Central memory CD4-positive, alpha-beta T cell (primary cell): ENCODE measurements at places on chromosomes 16 and 17.

- DNase-seq: no peak
Measured at GRCh38 chr17:81621494-81622130, 15.3 kb downstream of the NPLOC4 start.

DNA sequence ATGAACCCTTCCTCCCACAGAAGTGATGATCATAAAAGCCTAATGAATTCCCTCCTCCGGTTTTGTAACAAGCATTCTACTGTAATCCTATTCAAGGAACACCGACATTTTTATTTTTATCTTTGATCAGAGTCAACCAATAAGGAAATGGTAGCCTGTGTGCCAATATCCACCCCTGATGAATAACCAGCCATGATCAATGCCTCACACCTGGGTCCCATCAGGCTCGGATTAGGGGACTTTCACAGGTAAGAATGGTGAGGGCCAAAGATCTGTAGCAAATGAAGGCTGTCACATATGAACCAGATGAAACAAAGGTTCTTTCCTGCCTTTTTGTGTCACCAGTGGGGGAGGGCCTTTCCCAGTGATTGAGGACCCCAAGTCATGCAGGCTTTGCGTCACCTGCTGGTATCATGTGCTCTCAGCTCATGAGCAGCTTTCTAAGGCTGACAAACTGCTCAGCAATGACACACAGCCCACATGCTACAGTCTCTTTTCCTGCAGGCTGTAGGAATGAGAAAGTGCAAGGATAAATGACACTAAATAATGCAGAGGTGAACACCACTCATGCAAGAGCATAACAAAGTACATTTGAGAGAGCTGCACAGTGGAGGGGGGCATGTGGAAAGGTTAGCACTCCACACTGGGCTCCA is 34.9 kb downstream of the TOM1L2 start:
- DNase-seq: no peak

DNA sequence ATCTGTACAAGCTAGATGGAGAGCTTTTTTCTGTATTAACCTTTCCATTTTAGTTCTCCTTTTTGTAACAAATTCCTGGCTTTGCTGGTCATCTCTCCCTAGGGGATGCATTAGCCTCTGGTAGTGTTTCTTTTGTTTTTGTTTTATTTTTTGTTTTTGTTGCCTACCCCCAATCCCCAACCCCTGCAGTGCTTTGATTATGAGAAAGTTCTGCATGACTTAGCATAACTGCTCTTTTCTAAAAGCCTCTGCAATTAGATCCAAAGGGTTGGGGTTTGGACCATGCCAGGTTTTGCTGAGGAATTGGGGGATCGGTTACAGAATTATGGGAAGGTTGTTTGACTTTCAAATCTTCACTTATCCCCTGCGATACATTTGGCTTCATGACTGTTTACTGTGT is 98.2 kb downstream of the ADAMTS18 start:
- DNase-seq: no peak

GRCh38 chr17:21278450-21279197 is 5.9 kb upstream of the MAP2K3 start:
- peak; percentile 77 for DNase-seq

DNA sequence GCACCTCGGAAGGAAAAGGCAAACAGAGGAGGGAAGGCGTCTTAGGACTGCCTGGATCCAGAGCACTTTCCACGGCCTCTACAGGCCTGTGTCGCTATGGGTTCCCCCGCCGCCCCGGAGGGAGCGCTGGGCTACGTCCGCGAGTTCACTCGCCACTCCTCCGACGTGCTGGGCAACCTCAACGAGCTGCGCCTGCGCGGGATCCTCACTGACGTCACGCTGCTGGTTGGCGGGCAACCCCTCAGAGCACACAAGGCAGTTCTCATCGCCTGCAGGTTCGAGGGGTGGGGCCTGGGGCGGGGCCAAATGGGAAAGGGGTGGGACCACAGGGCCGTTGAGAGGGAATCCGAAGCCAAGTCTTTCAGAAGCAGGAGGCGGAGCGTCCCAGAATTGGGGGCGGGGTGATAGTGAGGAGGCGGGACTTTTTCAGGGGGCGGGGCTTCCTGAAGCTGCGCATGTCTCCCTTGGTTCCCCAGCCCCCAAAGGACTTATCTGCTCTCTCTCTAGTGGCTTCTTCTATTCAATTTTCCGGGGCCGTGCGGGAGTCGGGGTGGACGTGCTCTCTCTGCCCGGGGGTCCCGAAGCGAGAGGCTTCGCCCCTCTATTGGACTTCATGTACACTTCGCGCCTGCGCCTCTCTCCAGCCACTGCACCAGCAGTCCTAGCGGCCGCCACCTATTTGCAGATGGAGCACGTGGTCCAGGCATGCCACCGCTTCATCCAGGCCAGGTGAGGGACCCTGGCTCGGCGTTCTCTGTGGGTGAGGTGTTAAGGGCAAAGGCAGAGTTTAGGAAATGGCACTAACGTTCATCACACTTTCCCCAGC is 939 bp downstream of the BCL6B start:
- DNase-seq: peak; percentile 91

DNA sequence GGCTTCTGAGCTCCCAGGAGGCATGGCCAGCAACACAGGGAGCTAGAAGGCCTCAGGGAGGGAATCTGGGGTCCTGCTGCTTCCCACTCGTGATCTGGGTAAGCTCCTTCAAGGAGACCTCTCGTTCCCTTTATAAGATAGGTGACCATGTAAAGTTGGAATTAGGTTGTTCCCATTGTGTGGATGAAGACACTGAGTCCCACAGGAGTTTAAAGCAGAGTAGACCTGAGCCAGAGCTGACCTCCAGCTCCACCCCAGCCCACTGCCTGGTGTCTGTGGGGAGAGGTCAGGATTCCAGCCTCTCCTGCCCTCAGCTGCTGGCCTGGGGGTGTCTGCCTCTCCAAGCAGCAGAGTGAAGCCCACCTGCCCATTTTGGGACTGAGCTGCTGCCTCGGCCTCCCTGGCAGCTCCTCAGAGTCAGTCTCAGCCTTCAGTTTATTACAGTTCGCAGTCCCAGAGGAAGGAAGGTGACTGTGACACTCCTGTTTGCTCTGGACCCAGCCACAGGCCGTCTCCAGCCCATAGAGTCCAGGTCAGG is 33.1 kb upstream of the LGALS9 start:
- DNase-seq: no peak

GRCh38 chr17:80214012-80214877 is 5.9 kb downstream of the SGSH start:
- DNase-seq: no peak

DNA sequence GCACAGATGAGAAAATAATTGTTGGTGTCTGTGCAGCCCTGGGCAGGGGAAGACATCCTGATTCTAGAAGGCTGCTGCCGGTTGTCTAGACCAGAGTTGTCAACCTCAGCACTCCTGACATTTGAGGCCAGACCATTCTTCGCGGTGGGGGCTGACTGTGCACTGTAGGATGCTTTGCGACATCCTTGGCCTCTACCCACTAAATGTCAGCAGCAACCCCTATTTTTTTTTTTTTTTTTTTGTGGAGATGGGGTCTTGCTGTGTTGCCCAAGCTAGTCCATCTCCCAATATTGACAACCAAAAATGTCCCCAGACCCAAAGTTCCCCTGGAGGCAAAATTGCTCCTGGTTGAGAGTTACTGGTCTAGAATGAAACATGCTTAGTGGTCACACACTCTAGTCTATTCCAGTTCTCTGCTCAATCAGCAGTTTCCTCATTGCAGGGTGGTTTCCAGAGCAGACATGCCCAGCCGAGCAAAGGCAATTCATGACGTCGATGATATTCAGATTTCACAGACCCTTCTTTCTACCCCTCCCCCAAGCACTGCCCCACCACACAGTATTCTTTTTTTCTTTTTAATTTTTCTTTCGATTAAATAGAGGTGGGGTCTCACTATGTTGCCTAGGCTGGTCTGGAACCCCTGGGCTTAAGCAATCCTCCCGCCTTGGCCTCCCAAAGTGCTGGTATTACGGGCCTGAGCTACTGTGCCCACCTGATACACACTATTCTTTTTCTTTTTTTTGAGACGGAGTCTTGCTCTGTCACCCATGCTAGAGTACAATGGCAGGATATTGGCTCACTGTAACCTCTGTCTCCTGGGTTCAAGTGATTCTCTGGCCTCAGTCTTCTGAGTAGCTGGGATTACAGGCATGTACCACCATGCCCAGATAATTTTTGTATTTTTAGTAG is 9.0 kb downstream of the C17orf99 start:
- no peak for DNase-seq

GRCh38 chr16:16915771-16916170 is 536.8 kb downstream of the NPIPA7 start:
- DNase-seq: no peak

DNA sequence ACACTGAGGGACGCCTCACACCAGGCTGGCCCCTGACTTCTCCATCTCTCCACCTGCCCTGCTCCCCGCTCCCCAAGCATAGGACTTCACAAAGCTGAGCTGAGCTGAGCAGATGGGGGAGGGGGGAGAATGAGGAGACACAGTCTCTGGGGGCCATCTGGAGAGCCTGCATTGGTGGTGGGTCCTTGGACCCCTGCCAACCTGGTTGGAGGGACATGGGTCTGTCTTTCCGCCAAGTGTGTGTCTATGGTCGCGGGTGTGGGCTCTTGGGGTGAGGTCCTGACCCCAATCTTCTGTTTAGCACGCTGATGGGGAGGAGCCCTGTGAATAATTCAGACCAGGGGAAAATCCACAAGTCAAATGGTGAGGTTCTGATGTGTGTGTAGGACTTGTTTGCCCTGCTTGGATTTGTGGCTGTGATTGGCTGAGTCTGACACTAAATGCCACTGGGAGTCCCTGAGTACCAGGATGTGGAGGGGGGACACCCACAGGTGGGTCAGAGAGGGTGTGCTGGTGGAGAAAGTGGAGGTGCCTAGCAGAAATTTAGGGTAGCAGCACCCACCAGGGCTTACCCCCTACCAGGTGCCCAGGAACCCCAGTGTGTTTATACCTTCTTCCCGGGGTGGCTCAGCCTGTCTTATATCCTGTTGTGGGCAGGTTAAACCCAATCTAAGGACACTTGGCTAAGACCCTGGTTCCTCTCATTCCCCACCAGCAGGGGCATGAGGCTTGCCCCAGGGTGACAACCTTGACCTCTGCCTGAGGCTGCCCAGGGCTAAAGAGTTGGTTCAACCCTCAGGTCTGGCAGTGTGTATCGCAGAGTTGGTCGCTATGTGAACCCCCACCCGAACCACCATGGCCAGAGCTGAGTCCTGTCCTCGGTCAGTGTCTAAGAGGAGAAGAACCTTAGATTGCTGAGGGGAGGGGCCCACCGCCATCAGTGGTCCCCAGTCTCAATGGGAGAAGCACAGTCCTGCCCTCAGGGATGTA is 2.1 kb downstream of the FMNL1 start:
- DNase-seq: peak; percentile 58

DNA sequence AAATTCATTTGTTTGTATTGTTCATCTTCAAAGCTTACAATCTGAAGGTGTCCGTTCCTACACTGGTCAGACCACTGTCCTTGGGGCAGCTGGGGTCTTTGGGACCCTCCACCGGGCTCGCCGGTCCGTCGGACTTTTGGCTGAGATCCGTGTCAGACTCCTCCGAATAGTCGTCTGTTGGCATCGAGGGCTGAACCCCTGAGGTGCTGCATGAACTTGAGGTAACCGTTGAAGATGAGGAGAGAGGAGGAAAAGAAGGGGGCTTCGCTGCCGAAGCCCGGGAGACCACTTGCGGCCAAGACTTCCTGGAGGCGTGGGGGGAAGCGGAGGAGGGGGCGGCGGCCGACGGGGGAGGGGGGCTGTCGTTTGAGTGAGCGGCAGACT is 260.8 kb downstream of the ZFHX3 start:
- no peak for DNase-seq

GRCh38 chr17:10754861-10755591 is 25.2 kb upstream of the TMEM220 start:
- no peak for DNase-seq

DNA sequence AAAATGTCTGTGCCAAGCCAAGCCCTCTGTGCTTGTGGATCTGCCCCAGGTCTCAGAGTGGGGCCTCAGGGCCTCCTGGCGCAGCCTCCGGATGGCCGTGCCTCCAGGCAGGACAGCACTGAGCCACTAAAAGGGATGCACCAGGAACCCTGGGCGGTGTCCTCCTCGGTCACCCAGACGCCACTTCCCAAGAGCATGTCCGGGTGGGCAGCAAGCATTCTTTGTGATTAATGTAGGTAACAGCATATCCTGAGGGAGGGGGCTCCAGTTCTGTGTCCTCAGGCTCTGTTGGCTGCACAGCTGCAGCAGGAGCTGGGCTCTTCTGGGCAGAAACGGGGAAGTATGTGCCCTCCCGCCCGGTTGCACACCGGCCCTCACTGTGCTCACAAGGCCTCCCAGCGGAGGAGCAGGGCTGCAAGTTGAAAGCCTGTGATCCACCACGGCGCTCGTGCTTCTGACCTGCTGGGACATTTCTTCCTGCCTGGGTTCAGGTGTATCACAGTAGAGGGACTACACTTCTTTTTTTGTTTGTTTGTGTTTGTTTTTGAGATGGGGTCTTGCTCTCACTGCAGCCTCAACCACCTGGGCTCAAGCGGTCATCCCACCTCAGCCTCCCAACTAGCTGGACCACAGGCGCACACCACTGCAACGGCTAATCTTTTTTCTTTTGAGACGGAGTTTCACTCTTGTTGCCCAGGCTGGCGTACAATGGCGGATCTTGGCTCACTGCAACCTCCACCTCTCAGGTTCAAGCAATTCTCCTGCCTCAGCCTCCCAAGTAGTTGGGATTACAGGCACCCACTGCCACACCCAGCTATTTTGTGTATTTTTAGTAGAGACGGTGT is 37.9 kb upstream of the CHMP6 start:
- no peak for DNase-seq

GRCh38 chr16:1713933-1714332 is 7.9 kb downstream of the MAPK8IP3 start:
- no peak for DNase-seq

- DNase-seq: peak; percentile 10
Measured at GRCh38 chr17:80819422-80820164, 172.0 kb upstream of the CHMP6 start.

DNA sequence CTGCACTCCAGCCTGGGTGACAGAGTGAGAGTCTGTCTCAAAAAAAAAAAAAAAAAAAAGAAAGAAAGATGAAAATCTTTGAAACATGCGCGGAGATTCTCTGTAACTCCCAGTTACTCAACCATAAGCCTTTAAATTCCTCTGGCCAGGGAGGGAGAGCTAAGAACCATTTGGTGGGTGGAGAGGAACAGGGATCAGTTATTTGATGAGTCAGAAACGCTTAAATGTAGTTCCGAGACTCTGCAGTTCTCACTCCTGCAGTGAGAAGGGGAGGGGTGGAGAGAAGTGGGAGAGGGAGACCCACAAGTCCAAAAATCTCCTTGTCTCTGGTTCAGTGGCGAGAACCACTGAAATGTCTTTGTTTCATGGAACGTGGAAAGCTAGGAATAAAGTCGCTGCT is 266.7 kb downstream of the SOX9 start:
- no peak for DNase-seq

- DNase-seq: peak; percentile 54
Measured at GRCh38 chr17:67377488-67378453, 690 bp downstream of the PITPNC1 start.

DNA sequence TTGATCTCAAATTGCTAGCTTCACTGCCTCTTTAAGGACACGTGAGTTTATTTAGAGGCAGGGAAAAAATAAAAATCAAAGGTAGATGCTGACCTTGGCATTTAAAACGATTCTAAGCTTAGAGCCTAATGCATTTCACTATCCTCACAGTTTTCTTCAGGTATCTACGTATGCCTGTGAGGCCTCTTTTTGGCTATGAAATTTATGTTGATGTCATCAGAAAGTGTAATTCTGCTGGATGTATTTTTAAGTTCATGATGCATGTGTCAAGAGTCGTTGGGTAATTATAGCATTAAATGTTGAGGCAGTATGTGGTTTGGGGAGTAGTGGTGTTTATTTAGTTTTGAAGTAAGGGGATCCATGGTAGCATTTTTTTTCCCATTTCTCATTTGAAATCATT is 4.2 kb upstream of the KRTAP3-2 start:
- DNase-seq: no peak
